ENCODE measurements at places on chromosomes 4 and X.

GRCh38 chr4:166493924-166494345 lies 620.9 kb downstream of the TLL1 start:
- no peak for DNase-seq

- DNase-seq = no peak
Observed at GRCh38 chr4:119626420-119626819, 2.2 kb downstream of the PDE5A start.

DNA sequence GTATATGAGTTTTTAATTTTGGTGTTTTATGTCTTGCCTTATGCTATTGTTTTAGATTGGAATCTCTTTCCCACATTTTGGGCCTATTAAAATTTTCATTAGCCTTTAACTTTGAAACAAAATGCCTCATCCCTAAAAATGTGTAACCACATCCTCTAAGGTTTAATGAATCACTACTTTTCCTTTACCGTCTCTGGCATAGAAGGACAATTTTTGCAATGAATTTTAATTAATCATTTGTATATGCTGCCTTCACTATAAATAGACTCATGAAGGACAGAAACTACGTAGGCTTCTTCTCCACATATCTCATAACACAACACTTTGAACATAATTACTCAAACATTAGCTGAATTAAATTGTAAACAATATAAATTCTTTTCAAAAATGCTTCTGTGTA lies 421.5 kb downstream of the NLGN4X start:
- no peak for DNase-seq

DNA sequence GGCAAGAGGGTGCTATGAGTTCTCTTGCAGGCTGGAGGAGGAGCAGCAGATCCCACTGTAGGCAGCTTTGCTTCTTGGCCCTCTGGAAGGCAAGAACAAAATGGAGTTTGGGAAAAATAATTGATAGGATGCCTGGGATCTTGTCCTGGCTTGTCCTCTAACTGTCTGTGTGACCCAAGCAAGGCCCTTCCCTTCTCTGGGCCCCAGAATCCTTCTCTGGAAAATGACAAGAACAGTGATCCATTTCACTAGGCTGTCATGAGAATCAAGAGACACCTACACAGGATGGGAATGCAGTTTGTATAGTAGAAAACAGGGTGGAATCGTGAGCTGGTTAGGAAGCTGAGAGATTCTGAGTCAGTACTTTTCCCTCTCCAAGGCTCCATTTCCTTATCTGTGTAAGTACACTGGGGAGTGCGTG lies 133.3 kb downstream of the PJA1 start:
- DNase-seq = no peak

GRCh38 chr4:99468889-99469288 lies 33.7 kb upstream of the ADH7 start:
- DNase-seq = no peak

DNA sequence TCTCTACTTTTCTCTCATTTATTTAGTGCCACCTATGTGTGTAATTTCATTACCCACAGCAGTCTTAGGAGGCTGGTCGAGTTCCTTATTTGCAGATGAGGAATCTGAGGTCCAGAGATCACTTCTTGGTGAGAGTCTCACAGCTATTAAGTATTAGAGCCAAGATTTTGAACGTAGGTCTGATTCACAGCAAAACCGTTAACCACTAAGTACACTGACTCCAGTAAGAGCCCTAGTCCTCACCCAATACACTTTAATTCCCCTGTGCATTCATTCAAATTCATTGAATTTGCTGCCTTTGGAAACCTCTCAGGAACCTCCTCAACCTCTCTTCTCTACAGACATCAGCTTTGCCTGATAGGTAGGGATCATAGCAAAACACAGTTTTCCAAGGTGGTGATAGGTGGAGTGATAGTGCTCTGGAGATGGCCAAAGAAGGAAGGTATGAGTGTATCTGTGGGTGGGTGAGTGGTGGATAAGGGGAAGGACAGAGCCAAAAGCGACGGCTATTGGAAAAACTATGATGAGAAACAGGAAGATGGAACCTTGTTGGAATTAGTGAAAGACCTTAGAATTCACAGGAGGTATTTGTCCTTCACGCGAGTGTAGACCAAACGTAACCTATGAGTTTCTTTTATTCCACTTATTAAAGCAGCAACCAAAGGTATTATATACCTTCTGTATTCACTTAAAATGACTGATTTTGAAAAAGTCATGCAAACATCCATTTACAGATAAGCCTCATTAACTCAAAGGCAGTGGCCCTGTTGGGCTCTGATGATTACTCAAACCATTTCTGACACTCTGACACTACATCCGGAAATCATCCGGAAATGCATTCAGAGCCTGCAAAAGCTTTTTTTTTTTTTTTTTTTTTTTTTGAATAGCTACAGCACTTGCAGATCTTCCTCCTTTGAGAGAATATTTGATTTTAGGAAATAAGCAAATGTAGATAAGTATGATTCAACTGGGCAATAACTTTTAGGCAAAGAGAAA lies 6.3 kb downstream of the FMR1 start:
- no peak for DNase-seq

DNA sequence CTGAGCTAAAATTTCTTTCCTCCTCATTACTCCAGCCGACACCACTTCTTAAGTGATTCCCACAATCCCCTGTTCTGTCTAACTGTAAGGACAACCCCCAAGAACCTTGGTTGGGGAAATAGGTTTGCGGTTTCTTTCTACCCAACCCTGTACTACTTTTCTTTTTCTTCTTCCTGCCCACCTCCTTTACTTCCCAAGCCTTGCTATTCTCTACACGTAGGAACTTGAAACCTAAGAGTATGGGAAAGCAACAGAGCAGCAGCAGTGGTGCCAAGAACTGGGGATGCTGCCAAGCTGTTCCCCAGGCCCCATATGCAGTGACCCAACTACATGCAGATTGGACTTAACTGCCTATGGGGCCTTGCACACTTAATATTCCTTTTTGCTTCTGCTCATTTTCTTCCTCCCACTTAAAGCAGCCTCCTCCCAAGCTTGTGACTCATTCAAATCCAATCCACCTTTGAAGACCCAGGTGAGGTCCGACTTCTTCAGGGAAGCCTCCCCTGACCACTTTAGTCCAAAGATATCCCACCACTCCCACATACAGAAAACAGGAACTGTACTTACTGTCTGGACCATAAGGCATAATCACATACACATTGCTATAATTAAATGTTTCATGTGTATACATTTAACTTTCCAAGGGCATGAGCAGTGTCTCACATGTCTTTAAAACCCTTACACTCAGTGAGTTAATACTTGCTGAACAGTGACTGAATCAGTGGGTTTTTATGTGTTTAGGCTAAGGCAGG lies 1.7 kb downstream of the FAM120C start:
- DNase-seq = no peak

GRCh38 chr4:21699446-21699845 lies 249.1 kb downstream of the KCNIP4 start:
- DNase-seq = no peak

- no peak for DNase-seq
Observed at GRCh38 chrX:72576141-72576894, 3.7 kb upstream of the HDAC8 start.

GRCh38 chr4:54882616-54883015 lies 224.9 kb downstream of the KIT start:
- no peak for DNase-seq

DNA sequence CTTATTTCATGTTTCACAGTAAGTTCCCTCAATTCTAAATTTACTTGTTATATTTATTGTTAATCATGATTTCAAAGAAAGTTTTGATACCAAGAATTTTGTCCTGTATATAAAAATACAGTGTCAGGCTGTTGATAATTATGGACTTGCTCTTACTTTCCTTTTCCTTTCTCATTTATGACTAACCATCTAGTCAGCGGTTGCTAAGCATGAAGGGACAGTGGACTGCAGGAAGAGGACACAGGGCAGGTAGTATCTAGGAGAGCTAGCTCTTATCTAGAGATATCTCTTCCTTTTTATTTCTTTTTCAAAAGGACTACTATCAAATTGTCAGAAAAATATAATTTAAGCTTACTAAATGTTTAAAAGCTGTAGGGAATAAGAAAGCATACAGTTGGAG lies 1.6 kb downstream of the OPRPN start:
- DNase-seq = no peak

DNA sequence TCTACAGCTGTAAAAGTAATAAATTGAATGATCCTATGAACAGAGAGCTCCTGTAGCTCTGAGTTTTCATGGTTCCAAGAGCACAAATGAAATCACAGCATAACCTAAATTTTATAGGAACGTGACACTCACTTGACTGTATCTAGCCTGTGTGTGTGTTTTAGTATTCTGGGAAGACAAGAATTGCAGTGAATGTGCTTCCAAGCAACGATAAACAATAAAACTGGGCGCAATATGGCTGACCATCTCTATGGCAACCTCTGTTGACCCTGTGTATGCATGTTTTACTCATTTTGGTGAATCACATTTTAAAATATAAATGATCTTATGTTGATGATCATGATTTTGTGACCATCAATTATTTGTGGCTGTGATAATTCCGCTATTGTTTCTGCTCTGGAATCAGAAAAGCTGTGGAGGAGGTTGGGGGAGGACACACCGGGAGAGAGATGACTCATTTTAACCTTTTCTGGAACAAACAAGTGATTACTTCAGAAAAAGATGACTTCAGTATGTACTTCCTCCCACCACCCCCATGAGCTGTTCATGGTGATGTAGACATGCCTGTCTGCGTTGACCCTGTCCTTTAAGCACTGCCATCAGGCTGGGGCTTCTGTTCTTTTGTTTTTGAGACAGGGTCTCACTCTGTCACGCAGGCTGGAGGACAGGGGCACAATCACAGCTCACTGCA lies 31.8 kb downstream of the USP11 start:
- no peak for DNase-seq

GRCh38 chrX:77441033-77441432 lies 6.2 kb upstream of the FGF16 start:
- no peak for DNase-seq

DNA sequence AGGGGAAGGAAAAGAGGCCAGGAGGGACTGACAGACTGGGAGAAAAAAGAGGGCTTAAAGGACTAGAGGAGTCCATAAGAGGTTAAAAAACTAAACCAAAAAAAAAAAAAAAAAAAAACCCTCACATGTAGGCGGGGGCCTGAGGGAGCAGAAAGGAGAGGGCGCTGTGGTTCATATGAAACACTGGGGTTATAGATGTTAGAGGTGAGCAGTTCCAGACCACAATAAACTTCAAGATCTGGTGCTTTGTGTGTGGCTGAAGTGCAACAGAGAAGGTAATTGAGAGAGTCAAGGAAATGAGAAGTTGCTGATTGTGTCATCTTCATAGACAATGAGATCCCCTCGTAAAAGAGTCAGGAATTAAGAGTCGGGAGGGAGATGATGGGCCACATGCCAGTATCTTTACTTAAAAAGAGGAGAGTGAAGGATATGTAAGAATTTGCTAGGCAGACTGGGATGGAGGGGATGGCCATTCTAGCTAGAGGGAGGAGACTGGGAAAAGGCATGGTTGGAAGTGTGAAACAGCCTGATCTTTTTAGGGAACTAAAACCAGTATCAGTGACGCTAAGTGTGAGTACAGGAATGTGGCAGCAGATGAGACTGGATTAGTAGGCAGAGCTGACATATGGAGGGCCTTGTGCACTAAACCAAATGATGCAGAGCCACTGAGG lies 18.4 kb upstream of the OGT start:
- no peak for DNase-seq

DNA sequence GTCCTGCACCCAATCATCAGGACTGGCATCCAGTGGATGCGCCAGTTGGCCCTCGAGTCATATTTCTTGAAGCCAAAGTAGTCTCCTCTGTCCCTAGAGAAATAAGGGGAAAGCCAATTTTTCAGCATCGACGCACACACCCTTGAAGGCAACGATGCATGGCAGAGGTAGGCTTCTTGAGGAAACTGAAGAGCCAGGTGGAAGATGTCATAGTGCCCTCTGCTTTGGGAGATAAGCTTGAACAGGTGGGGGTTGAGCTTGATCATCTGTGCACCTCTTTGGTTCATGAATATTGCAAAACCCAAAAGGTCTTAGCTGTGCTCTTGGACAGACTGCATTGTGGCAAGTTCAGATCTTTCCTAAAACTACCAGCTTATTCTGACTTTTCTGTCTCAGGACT lies 34.6 kb upstream of the WDR1 start:
- DNase-seq = no peak

DNA sequence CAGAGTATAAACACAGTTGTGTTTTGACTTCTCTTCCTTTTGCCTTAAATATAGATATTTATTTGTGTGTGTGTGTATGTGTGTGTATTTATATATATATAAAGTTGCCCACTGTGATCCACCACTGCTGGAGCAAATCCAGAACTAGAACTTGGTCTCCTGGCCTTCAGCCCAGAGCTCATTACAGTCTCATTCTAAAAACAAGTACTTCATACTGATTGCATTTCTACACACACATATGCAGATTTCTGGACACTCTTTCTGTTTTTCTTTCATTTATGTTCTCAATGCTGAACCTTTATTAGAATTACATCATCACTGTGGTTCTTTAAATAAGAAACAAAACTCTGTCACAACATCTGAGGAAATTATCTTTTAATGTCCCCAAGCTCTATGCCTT lies 381 bp downstream of the TXK start:
- DNase-seq = no peak

DNA sequence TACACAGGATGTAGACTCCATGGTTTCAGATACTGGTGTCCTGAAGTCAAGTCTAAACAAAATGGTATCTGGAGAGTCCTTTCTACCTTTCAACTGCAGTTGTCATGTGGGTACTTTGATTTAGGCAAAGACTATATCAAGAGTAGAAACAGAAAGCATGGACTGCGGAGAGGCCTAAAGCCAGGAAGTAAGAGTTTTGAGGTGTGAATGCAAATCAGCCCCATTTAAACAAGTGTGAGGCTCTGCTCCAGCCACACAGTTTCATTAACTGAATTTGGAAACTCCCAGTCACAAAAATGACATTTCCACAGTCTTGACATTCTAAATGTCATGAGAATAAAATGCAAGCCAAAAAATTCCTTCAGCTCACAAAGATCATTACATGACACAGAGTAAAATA lies 87.2 kb upstream of the MCF2 start:
- no peak for DNase-seq

DNA sequence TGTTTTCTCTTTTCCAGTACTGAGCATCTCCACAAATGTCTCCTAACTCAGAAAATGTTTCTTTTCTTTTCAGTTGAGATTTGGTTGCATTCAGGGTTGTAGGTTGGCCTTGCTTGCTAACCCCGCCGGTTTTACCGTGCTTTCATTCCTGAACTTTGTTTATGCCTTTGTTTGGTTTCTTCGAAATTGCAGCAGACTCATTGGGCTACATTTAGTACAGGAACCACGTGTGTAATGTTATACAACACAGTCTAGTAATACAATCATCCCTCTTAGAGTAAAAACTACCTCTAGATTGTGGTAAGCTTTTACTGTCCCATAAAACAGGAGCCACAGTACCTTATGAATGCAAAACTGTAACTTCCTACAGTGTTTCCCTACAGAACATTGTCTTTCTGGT lies 57.9 kb downstream of the CCKAR start:
- DNase-seq = no peak

DNA sequence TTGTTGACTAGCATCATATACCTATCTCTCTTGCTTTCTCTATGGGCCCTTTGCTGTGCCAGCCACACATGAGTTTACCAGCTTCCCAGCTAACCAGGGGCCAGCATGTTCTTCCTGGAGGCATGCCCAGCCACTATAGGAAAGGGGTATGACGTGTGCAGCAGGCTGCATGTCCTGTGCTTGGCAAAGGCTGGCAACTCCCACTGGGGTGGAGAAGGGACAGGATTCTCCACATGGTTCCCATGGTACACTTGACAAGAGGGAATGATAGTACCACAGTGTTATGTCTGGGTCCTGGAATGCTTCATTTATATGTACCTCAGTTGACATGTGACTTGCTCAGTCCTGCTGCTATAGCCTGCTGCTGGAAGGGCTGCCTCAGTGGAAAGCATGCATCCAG lies 78.8 kb downstream of the TMEM164 start:
- DNase-seq = peak; percentile 26

GRCh38 chrX:74465424-74465823 lies 44.1 kb downstream of the SLC16A2 start:
- no peak for DNase-seq

Measured in pulmonary artery endothelial cell (primary cell).